Activated naive CD8-positive, alpha-beta T cell treated with anti-CD3 and anti-CD28 coated beads, Interleukin-2, amount 10 ng/mL, durations not matched to agents 7 days and 5 days (primary cell): ENCODE measurements at places on chromosomes 5 and 9.
A peak's percentile ranks its signal among the peaks of the same experiment; 100 is the strongest.

DNA sequence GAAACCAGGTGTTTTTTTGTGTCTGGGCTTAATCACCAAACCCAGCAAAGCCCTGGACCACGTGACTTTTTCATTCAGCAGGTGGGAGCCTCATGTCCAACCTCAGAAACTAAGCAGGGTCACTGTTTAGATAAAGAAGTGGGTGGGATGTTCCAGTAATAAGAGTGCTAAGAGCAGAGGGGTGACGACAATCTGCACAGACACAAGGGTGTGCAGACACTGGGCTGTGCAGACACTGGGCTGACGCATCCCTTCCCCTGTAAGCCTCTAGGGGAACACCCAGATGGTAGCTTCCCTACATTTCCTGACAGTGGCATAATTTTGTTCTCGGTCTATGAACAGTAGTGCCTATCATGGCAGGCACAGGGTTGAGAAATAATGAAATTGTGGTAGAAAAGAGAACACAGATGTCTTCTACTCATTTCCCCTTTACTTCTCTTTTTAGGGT, 85.1 kb downstream of the SAXO1 start:
- H3K36me3 ChIP-seq = no peaks in the 10 kb centered on the region
- no peaks in the 10 kb centered on the region for H3K4me1 ChIP-seq
- H3K4me3 ChIP-seq = no peak overlapping the region
- DNase-seq = no peak
- no peak overlapping the region for H3K27ac ChIP-seq

DNA sequence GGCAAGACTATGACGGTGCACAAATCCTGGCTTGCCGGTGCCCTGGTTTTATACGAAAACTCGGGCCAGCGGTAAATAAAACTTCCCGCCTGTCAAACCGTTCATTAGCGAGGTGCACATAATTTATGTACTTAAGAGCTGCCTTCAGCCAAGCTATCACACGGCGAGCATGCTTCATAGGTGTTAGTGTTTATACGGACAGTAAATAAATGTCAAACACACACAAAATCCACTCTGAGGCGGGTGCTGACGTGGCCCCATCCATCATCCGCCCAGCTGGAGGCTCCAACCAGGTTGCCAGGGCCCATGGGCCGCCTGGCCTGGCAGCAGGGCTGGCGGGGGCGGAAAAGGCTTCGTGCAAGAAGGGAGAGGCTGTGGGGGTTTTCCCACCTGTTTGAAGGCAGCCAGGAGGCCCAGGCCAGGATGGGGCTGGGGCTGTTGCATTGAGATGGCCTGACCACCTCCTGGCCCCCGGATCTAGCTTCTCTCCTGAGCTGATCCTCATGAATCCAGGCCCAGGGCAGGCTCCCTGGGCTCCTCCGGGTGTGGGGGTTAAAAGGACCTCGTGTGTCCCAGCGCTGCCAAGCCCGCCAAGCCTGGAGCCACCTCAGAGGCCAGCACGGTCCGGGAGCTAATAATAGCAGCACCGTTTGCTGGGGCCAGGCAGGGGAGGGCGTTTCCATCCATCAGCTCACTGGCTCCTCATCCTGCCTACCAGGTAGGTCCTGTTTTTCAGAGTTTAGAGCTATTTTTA, 43.2 kb downstream of the BARX1 start:
- H3K36me3 ChIP-seq = no peaks in the 10 kb centered on the region
- no peak overlapping the region for H3K27ac ChIP-seq
- H3K27me3 ChIP-seq = peaks cover 2% of the 10 kb centered on the region
- H3K4me1 ChIP-seq = peaks cover 4% of the 10 kb centered on the region

DNA sequence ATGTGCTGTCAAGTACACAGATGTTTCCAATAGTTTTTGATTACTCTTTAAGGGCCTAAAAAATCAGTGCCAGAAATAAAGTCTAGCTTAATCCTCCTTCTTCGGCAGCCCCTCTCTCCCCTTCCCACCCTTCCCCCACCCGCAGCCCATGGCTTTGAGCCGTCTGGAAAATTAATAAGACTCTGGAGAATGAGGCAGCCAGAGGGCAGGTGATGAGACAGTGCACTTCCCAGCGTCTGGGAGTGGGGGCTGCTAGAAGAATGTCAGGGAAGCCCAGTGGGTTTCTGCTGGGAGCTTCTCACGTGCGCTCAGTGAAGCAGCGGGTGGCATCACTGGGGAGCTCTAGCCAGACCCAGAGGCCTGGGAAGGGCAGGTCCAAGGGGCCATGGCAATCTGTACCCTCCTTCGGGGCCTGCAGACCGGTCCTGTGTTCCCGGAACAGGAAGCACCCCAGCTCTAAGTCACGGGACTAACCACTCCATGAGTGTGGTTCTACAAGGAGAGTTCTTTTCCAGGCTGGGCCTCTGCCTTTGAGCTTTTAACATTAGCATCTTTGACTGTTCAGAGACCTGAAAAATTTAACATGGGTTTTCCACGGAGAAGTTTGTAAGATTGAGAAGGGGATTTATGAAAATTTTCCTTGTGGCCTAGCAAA, 164.8 kb upstream of the OTULINL start:
- no peaks in the 10 kb centered on the region for H3K27me3 ChIP-seq
- peaks cover 51% of the 10 kb centered on the region for H3K4me1 ChIP-seq
- peak overlapping the region; percentile 98 for H3K27ac ChIP-seq
- no peak for DNase-seq
- peaks cover 5% of the 10 kb centered on the region for H3K36me3 ChIP-seq

DNA sequence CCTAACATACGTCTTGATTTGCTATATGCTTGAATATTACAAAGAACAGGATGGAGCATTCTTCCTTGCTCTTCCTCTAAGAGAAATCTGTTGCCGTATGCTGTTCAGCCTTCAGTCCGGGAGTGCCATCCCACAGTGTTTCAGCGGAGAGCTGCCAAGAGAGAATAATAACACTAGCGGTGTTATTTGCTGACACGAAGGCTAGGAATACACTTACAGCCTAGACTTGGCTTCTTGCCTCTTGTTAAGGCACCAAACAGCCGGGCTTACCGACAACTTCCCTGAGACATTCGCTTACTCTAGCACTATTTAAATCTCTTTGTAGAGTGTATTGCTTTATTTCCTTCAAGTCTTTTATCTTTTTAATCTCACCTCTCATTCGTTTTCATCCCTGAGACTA, 31.4 kb downstream of the KCTD16 start:
- no peak overlapping the region for H3K4me3 ChIP-seq
- H3K4me1 ChIP-seq = peaks cover 4% of the 10 kb centered on the region
- no peak overlapping the region for H3K27ac ChIP-seq
- H3K36me3 ChIP-seq = no peaks in the 10 kb centered on the region
- DNase-seq = no peak

DNA sequence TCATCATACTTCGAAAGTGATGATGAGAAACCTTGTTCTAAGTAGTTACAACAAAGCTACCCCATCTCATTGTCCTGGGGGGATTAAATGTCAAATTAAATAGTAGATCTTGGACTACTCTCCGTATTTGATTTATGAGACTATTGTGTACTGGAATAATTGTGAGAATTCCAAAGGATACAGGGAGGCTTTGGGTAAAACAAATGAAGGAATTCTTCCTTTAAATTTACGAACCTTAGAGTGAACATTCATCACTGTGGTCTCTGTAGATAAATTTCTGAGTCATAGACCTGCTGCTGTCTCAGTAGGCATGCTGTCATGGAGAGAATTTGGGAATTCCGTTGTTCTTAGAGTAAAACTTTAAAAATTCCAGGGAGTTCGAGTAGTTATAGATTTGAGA, 836.2 kb downstream of the DNAH5 start:
- no peaks in the 10 kb centered on the region for H3K27me3 ChIP-seq
- no peak overlapping the region for H3K27ac ChIP-seq
- no peak for DNase-seq
- no peak overlapping the region for H3K4me3 ChIP-seq
- H3K4me1 ChIP-seq = no peaks in the 10 kb centered on the region
